ENCODE measurements at places on chromosomes 3 and 15. TPM values are rescaled to one million over a fixed set of nuclear protein-coding genes. Genes with fewer than 3 reads are reported as not detected.

EOMES gene
- total RNA-seq, result not detected

GOLGA6D gene
- total RNA-seq, result under 0.01 TPM

ATP13A5 gene
- total RNA-seq, result not detected

HYKK gene
- 1.7 TPM for total RNA-seq

CCR9 gene
- total RNA-seq, result not detected

BCL2A1 gene
- 8.8 TPM for total RNA-seq

ITIH1 gene
- total RNA-seq, result not detected

PRSS50 gene
- not detected for total RNA-seq

IGSF10 gene
- 0.94 TPM for total RNA-seq

TP63 gene
- total RNA-seq, result 0.09 TPM

SERPINI1 gene
- total RNA-seq, result 6.1 TPM

SH2D7 gene
- total RNA-seq, result not detected

TGM5 gene
- total RNA-seq, result not detected

KCNAB1 gene
- under 0.01 TPM for total RNA-seq

Measured in bronchial smooth muscle cell (primary cell).